ENCODE measurements at places on chromosomes 2 and 18. TPM values are rescaled to one million over a fixed set of nuclear protein-coding genes. Genes with fewer than 3 reads are reported as not detected.

DNA sequence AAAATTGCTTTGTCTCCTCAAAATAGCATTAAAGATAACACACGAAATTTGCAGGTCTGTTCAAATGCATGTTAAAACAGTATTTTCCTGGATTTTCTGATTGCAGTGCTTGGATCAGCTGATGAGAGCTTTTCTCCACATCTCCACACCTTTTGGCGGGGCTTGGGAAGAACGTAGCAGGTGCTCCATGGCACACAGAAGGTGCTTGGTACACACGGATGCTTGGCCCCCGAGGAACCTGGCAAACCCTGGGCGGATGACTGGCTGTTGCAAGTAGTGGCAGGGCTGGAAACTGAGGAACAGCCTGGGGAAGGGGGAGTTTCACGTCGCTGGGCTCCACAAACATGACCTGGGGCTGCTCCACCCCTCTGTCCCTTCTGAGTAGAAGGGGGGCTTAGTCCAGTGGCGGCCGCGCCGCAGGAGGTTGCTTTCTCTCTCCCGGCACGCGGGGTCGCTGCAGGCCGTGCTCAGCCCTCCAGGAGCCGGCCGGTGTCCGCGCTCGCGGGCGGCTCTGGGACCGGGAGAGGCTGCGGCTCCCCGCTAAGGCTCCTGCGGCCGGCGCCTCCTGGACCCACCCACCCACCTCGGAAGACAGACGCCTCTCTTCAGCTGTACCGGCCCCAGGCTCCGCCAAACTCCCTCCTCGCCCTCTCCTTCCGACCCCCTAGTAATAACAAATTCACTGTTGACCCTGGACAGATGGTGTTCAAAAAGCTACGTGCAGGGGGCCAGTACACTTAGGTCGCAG lies 69.3 kb downstream of the MARCO start:
- DNase-seq = no peak

GRCh38 chr18:35743916-35744315 lies 162.4 kb downstream of the GALNT1 start:
- no peak for DNase-seq

GRCh38 chr2:71757351-71757750 lies 304.0 kb downstream of the DYSF start:
- no peak for DNase-seq

DNA sequence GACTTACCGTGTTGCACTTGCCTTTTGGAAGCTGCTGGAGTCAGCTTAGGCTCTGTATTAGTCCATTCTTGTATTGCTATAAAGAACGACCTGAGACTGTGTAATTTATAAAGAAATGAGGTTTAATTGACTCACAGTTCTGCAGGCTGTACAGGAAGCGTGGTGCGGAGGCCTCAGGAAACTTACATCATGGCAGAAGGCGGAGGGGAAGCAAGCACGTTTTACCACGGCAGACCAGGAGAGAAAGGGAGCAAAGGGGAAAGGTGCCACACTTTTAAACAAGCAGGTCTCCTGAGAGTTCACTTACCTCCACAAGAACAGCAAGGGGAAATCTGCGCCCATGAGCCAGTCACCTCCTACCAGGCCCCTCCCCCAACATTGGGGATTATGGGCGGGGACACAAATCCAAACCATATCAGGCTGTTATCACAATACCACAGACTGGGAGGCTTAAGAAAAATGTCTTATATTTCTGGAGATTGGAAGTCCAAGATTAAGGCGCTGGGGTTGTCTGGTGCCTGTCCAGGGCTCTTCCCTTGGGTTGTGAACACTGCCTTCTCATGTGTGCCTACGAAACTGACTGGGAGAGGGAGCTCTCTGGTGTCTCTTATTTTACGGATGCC lies 3.6 kb upstream of the D2HGDH start:
- DNase-seq = no peak

DNA sequence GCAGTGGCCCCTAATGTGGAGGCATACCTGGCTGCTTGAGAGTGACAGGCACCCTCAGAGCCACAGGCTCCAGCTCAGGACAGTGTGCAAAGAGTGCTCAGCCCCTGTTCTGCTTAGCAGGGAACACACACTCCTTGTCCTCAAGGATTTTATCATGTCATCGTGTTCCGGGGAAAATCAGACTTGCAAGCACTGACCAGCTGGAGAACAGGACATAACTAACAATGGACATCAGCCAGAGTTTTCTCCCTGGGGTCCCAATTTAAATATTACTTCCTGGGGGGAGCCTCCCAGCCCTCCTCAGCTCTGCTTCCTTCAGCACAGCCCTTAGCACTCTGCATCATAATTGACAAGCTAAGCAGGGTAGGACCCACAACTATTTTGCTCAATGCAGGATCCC lies 175.4 kb upstream of the ACAA2 start:
- DNase-seq = no peak

DNA sequence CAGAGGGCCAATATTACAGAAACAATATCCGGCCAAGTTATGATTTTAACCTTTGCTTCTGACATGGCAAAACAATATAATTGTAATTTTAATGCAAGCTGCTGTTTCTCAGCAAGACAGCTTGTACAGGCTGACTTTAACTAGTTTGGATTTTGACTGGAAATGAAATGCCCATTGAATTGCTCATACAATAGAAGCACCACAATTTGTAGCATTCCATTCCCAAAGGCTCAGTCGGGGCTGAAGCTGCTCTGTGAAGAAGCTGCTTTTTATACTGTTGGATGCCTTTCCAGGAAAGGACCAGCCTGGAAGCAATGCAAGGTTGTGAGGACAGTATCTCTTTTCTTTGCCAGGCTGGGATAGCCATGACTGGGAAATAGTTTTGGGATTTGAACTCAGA lies 677.0 kb upstream of the FANCL start:
- DNase-seq = no peak

GRCh38 chr2:230447455-230448451 lies 31.8 kb downstream of the SP100 start:
- no peak for DNase-seq

- no peak for DNase-seq
Measured at GRCh38 chr2:17878281-17879136, at the start of gene KCNS3. TSS of gene KCNS3 (plus strand) at chr2:17878667. CDS start at chr2:17931009, 52,342 bp downstream.

DNA sequence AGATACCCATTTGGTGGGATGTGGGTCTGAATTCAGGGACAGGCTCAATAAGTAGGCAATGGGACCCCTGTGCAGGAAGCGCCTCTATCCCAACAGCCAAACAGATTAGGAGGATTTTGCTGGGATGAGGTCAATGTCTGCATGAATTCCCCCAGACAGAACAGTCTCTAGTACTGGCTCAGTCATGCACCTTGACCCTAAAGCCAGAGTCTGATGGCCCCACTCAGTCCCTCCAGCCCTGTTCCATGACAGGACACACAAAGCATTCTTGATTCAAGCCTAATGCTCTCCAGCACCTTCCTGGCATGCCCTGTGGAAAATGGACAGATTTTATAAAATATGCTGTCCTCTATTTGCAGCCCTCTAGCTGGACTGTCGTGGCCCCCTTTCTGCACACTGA lies 49.8 kb upstream of the RAB6D start:
- DNase-seq = no peak

DNA sequence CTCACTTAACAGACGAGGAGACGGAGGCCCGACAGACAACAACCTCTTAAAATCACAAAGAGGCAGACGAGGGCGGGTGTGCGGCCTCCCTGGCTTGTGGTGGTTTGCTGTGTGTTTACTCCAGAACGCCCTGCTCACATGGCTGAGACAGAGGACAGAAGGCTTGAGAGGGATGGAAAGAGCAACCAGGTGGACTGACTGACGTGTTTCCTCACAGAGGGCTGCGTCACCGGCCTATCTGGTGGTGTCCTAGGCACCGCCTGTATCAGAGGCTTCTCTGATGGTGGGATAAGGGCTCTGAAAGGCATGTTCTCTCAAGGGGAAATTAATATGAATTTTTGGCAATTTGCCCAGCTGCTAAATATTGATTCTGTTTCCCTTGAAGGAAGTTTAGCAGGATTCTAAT lies 47.0 kb upstream of the RALBP1 start:
- no peak for DNase-seq

GRCh38 chr18:25072205-25072604 lies 279.8 kb downstream of the ZNF521 start:
- no peak for DNase-seq

DNA sequence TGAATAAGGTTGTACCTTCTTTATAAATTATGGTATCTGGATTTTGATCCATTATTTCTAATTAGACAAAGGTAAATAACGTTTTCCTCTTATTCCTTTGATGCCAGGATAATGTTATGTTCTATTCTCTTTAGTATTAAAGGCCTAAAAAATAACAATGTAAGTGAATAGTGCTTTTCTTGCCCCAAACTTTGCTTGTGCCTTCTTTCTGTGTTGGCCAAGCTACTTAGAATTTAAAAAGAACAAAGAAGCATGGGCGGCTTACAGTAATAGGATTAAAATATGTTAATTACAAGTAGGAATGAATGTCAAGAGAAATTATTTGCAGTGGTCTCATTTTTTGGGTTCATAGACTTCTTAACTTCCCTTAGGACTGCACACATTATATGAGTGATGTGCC lies 105.0 kb upstream of the FSIP2 start:
- DNase-seq = no peak

GRCh38 chr2:58240670-58241545 lies at the start of gene FANCL:
TSS of gene FANCL (minus strand) at chr2:58241325. CDS start at chr2:58241313, 12 bp downstream.
- peak; percentile 39 for DNase-seq

DNA sequence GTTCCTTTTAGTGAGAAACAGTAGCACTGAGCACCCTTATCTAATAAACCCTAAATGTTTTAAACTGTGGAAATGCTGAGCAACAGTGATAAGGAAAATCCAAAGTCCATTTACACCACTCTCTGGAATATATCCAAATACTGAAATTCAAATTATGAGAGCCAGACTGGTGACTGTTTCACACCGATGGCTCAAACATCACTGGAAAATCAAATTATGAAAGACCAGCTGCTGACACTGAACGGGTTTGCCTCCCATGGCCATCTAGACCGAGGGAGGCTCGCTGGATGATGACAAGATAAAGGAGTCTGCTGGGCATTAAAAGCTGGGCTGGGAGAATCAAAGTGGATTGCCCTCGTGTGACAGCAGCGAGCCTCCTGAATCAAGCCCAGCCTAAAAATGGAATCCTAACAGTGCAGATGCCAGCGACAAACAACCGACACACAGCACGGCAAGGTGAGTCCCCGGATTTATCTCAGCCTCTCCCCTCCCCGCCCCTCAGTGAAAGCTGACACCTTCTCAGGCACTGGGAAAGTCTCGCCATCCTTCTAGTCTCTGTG lies 30.3 kb downstream of the SERPINE2 start:
- DNase-seq = no peak

- DNase-seq = no peak
Measured at GRCh38 chr2:60525899-60526298, 27.6 kb downstream of the BCL11A start.

- no peak for DNase-seq
Measured at GRCh38 chr2:110900191-110900590, 167.8 kb downstream of the ACOXL start.

- DNase-seq = no peak
Measured at GRCh38 chr2:181126311-181126868, 146.0 kb downstream of the UBE2E3 start.

DNA sequence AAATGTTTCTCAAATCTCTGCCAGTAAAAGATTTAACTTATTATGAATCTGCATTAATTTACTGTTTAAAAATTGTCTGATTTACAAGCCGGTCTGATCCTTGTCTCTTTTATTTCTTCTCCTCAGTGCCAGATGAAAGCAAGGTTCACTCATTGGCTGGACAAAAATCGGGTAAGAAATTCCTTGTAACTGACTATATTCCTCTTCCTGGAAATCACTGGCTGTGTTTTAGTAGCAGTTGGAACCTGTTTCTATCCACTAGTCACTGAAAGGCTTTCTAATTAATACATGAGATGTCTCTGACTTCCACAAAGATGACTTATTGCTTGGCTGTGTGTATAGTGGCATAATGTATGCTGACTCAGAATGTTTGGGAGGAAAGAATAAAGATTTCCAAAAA lies 436.6 kb upstream of the NRP2 start:
- no peak for DNase-seq

DNA sequence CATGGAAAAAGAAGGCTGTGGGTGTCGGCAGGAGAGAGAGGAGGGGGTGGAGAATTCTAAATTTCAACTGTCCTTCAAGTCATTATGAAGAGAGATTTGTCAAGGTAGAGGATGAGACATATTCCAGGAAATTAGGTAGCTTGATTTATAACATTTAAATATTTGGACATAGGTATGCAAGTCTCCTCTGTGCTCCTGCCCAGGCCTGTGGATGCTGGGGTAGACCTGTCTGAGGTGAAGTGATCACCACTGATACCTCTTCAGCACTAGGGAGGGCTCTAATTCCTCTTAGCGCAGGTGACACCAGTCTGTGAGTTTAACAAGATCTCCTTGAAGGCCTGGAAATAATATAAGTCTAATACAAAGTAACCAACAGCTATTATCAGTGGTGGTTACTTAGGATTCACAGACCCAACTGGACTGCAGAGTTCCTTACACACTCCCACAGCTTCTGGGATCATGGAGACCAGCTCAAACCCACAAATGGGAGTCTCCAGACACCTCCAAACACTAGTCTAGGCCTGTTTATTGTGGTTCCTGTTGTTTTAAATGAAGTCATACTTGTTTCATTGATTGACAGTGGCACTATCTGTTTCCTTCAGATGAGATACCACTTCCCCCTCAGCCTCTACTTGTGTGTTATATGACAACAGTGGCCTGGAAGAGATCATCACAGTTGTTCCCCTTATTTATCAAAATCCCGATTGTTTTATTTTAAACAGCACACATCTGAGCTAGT lies 104.1 kb upstream of the ITPRID2 start:
- no peak for DNase-seq

GRCh38 chr18:9914334-9914583 lies 443 bp downstream of the VAPA start:
- DNase-seq = no peak

DNA sequence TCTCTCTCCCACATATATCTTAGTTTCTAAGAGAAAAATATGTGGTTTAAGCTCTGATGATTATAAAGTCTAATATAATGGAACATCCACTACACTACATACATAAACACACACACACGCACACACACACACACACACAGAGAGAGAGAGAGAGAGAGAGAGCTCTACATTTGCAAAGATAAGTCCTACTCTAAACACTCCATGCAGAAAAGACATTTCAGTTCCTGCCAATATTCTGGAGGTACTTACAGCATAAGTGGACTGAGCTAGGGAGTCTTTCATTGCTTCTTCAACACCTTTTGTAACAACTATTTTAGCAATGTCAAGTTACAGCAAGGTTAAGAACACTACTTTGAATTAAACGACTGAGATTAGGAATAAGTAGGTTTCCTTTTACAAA lies 80.1 kb downstream of the FIGN start:
- DNase-seq = no peak

The SIX3 gene
- not detected for total RNA-seq

The PLEK gene
- total RNA-seq = 23.0 TPM

The PPP4R3B gene
- total RNA-seq = 94.0 TPM

The IL18RAP gene
- 4.1 TPM for total RNA-seq

The TMEM247 gene
- total RNA-seq = not detected

The MAIP1 gene
- total RNA-seq = 40.8 TPM

The TUBA3E gene
- not detected for total RNA-seq

The DSG2 gene
- total RNA-seq = 0.09 TPM

The RNPEPL1 gene
- total RNA-seq = 61.1 TPM

The CCNT2 gene
- total RNA-seq = 36.8 TPM

Measured in CD8-positive, alpha-beta memory T cell (primary cell).